ENCODE measurements at places on chromosomes 11 and 22.

DNA sequence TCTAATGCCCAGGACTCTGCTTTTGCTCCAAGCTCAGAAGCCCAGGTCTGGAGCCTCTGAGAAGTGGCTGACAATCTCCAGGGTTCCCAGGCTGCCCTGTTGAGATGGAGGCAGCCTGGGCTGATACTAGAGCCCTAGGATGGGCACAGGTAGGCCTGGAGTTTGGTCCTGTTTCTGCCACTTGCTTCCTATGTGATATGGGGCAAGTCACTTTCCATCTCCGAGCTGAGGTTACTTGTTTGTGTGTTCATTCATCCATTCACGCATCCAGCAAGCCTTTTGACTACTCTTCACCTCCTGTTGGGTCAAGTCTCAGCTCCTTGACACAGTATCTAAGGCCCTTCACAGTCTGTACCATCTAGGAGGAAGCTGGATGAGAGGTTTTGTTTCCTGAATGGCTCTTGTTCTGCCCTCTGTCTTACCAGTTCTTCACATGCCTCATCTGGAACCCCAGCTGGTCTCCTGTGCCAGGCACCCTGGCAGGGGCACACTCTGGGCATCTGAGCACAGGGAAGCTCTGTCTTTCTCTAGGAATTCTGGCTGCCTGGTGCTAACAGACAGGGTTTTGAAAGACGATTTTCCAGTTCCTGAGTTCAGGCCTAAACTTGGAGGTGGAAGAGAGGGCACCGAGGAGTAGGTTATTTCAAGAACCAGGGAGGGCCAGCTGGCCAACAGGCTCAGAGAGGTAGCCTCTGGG lies 53.2 kb upstream of the AMPD3 start:
- no peak for DNase-seq

- peak; percentile 52 for DNase-seq
Observed at GRCh38 chr11:69127081-69127850, 28.5 kb upstream of the SMIM38 start.

DNA sequence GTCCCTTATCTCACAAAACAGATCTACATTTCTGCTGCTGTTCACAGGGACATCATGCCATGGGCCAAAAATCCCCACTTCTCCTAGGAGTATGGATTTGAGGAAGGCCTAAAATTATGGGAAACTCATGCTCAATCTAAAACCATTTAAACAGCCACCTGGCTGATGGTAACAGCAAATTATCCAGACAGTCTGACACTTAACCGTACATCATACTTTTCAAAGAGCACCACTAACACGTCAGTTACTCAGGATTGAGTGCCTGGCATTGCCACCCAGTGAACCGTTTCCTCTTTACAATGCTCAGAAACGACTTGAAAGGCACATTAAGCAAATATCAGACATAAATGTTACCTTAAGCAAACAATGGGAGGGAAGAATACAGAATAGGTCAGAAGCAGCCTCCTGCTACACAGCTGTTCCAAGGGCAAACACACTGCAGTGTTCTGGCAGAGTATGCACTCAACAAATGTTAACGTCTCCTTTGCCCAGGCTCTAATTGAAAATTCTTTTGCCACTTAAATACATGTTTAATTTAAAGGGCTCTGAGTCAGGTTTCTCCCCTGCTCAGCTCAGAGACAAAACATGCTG lies 18.8 kb upstream of the SLC36A4 start:
- no peak for DNase-seq

- DNase-seq, result no peak
Observed at GRCh38 chr22:33109514-33110430, 51.6 kb upstream of the SYN3 start.

GRCh38 chr11:122976734-122977469 lies 4.7 kb downstream of the BSX start:
- DNase-seq, result no peak

DNA sequence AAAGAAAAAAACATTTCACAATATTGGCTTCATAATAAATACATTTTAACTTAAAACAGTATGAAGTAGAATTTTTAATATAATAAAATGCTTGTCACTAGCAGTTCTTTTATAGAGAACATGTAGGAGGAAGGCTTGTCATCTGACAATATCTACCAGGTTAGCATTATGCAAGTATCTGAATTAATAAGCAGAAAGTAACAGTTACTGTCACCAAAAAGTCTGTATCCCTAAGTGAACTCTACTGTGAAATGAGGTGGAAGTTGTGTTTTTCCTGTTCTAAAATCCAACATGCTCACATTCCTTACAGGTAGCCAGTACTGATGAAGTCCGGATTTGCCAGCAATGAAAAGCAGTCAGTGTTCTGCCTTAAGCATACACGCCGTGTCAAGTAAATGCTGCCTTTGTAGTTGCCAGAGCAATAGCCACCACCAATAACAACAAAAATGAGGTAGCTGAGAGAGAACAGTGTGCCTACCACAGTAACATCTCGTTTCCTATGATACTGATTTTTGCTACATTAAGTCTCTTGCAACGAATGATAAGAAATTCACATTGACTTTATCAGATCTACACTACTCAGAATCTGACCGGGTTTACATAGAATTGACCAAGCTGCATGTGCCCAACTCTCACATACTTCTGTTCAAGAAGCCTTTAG lies 95.5 kb downstream of the SIK3 start:
- DNase-seq, result no peak
